ENCODE measurements at places on chromosomes 16 and 17.
A peak's percentile ranks its signal among the peaks of the same experiment; 100 is the strongest.

DNA sequence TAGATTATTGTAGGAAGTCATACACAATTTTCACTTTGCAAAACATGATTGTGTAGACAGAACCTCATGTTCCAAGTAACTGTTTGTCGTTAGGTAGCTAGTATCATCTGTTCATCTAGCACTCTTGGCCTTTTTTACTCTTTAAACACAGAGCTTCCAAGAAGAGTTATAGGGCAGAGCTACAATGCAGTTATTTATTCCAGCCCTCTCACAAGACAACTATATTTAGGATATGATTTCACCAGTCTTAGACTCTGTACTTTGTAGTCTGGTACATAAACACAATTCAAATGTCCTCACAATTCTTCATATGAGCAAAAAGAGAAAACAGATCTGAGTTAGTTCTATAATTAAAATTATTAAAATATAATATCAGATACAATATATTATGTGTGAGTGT, 37.9 kb downstream of the KCNJ2 start:
- no peak for DNase-seq

- no peak for DNase-seq
These were observed 111.7 kb downstream of the TANGO6 start for GRCh38 chr16:68954911-68955635.

- DNase-seq = no peak
These were observed 127.3 kb downstream of the MGAT5B start for GRCh38 chr17:76995387-76996105.

GRCh38 chr16:48188449-48189102, 32.8 kb upstream of the ABCC12 start:
- no peak for DNase-seq

GRCh38 chr17:48471817-48472410, 41.9 kb upstream of the SKAP1 start:
- DNase-seq = no peak

- DNase-seq = no peak
These were observed 139.2 kb downstream of the TOX3 start for GRCh38 chr16:52407778-52408177.

GRCh38 chr16:28155293-28155692, 56.5 kb downstream of the XPO6 start:
- DNase-seq = no peak

DNA sequence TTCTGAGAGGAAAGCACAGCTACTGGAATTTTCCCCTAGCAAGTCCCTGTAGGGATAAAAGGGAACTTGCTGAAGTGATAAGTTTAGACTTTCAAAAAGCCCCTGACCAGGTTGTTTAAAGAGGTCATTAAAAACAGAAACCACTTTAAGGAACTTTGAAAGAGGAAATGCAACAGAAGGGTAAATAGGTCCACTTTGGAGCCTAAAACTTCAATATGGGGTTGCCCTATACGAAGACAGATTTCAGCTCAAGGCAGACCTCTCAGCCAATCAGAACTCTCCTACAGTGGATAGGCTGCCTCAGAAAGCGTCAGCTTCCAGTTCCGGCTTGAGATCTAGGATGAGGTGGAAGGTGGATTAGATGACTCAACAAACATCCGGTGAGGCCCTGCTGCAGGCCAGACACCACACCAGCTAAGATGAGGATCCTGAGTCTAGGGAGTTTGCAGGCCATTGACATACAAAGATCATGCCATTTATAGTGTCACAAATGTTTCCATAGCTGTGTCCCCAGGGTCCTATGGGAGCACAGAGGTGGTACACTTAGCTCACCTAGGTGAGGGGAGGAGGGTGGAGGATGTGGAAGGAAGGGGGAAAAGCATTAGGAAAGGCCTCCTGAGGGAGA, 7.9 kb upstream of the MFSD6L start:
- DNase-seq = peak; percentile 25

DNA sequence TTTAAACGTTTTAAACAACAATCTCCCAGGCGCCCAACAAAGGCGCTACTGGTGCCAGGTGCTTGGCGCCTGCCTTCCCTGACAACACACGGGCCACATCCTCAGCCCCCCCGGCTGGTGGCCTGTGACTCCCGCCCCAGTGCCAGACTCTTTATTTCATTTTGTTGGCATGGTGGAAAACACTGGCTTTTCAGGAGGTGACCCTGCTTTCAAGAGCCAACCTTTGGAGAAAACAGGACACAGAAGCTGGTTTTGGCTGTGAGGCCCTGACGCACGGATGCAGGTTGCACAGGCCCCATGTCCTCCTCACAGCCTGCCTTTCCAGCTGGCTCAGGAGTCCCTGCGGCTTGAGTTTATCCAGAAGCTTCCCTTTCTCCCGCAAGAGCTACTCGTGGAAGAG, 100.0 kb downstream of the METRNL start:
- no peak for DNase-seq

- DNase-seq = no peak
These were observed 70.6 kb downstream of the LMF1 start for GRCh38 chr16:900211-900610.

DNA sequence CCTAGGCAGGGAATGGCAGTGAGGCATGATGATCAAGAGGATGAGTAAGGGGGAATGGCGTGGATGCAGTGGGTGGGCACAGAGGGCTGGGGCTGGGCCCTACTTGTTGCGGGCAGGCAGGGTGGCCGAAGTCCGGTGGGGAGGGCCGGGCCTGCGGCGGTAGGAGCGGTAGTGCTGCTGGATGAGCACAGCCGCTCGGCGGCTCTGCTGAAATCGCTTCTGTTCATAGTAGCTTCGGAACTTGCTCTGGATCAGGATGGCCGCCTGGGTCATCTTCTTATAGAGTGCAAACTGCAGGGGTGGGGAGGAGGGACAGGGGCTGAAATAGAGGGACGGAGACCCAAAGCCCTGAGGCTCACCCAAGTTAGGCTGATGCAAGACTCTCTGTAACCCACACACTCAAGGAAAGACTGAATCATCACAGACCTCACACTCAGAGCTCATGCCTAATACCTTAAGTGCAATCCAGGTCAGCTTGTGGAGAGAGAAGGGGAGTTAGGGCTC, 1.5 kb upstream of the SPAG7 start:
- DNase-seq = no peak

DNA sequence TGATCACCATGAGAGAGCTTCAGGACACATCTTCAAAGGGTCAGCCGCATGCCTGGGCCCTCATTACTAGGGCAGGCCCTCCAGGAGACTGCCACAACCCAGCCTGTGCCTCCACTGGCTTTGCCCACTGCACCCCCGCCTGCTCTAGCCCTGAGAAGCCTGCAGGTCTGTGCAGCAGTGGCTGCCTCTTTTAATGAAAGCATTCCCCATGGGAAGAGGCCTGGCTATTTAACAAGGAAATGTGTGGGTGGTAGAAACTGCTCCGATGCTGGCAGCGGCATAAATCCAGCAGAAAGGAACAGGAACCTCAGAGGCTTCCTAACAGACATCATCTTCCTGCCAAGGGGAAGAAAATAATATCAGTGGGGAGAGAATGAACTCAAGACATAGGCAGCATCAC, 375 bp upstream of the KRT32 start:
- no peak for DNase-seq

DNA sequence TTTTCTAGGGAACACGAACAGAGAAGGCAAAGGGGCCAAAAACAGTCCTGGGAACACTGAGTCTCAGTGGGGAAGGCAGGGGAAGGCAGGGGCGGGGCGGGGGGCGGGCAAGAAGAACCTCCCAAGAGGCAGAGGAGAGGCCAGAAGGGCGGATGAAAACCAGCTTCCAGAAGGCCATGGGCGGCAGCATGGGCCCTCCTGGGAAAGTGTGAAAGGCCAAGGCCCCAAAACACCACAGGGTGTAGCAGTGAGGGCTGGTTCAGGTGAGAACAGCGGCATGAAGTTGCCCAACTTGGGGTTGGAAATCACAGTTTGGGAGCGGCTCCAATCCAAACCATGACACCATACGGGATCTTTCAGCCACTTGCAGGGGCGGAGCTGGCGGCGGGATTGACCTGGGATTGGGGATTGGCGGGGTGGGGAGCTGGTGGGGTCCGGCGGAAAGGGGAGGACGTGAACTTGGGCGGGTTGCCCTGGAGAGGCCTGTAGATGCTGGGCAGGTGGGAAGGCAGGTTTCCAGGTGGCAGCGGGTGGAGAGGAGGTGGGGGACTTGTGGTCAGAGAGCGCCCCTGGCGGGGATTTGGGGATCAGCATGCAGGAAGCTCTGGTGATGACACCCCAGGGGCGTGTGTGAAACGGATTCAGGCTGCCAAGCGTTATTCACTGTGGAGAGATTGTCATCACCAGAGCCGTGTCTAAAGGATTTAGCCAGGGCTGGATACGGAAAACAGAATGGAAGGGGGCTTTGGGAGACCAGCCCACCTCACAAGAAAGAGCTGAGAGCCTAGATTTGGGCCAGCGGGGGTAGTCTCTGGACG, 80.9 kb downstream of the ARHGAP23 start:
- peak; percentile 50 for DNase-seq

DNA sequence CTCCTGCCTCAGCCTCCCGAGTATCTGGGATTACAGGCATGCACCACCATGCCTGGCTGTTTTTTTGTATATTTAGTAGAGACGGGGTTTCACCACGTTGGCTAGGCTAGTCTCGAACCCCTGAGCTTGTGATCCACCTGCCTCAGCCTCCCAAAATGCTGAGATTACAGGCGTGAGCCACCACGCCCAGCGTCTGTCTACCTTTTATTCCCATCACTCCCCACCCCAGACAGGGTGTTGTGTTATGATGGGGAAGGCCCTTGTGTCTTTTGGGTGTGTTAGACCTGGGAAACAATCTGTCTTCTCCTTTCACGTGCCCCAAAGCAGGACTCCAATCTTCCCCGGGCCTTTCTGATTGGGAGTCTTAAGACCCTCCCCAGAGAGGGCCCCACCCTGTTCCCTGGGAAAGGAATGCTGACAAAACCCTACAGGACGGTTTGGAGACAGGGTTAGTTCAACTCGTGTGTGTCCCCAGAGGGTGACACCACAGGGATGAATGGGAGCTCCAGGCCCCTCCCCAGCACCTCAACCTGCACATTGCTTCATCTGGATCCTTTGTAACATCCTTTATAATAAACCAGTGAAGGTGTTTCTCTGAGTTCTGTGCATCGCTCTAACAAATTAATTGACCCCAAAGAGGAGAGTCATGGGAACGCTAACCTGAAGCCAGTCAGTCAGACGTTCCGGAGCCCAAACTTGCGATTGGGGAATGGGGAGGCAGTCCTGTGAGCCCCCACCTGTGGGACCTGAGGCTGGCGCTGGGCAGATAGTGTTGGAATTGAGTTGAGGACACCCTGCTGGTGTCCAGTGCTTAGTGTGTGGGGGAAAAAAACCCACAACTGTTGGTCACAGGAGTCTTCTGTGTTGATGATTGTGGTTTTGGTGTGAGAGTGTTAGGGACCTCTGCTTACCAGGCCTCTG, 3.2 kb upstream of the ELOB start:
- no peak for DNase-seq

DNA sequence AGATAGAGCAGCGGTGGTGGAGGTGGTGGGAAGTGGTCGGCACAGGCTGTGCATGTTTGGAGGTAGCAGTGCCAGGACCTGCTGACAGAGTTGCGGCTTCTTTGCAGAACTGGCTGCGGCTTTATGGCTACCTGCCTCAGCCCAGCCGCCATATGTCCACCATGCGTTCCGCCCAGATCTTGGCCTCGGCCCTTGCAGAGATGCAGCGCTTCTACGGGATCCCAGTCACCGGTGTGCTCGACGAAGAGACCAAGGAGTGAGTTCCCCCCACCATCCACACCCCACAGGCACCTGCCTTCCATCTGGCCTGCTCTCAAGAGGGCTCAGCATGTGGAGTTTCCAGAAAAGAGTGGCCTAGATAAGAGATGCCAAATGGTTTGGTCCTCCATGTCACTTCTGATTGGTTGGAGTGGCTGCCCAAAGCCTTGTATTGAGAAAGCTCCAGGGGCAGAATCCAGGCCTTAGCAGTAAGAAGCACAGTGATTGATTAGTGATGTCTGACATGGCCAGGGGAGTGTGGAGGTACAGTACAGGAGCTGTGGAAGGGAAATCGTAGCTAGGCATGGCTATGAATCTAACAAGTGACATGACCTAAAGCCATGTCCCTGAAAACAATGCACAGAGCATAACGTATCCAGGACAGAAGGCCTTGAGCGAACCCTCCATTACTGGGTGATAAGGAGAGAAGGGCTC, 12.0 kb downstream of the MMP15 start:
- no peak for DNase-seq

DNA sequence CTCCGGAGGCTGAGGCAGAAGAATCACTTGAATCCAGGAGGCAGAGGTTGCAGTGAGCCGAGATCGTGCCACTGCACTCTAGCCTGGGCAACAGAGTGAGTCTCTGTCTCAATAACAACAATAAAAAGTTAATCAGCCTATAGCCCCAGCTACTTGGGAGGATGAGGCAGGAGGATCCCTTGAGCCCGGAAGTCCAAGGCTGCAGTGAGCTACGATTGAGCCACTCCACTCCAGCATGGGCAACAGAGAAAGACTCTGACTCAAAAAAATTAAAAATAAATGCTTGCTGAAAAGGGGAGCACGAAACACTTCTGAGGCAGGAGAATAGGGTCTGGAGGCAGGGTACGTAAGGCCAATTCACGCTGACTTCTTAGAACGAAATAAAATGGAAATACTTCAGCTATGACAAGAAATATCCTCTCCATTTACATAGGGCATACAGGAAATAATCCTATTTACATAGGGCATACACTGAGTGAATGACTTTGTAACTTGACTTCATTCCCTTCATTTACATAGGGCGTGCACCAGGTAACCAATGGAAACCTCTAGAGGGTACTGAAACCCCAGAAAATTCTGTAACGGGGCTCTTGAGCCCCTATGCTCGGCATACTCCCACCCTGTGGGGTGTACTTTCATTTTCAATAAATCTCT, 3.2 kb upstream of the PRPSAP1 start:
- no peak for DNase-seq

- DNase-seq = no peak
These were observed 8.7 kb downstream of the CORO7 start for GRCh38 chr16:4407543-4408322.

- DNase-seq = no peak
These were observed 439.2 kb upstream of the ERCC4 start for GRCh38 chr16:13480801-13481200.

GRCh38 chr16:73887911-73888310, 408.7 kb upstream of the PSMD7 start:
- DNase-seq = no peak

DNA sequence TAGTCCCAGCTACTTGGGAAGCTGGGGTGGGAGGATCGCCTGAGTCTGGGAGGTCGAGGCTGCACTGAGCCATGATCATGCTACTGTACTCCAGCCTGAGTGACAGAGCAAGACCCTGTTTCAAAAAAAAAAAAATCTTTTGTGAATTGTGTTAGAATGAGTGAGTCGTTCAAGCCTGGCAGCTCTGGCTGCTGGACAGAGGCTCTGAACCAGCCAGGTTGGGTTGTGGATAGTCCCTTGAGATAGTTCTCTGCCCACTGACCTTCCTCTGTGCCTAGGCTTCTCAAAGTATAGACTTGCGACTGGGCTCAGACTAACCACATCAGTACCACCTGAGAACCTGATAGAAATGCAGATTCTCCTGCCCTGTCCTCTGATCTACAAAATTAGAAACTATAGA, 2.2 kb upstream of the KSR1 start:
- no peak for DNase-seq

GRCh38 chr17:31226950-31227349, 70.1 kb downstream of the OMG start:
- no peak for DNase-seq

All from natural killer cell (primary cell).